ENCODE measurements at places on chromosomes 12 and 14.

DNA sequence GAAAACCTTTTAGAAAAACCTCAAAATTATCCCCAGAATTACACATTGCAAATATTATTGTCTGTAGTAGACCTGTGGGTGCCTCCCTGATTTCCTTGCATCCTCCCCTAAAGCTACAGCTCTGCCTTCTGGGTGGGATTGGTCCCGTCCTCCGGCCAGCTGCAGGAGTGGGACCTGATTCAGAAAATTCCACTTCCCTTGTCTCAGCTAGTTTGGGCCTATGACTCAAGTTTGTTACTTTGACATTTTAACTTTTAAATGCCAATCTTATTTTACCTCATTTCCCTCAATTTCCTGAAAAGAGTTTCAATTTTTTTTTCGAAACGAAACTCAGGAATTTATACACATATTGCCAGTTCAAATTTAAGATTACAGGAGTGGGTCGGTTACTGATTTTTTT, 13.2 kb upstream of the SLC41A2 start:
- no peak for DNase-seq

DNA sequence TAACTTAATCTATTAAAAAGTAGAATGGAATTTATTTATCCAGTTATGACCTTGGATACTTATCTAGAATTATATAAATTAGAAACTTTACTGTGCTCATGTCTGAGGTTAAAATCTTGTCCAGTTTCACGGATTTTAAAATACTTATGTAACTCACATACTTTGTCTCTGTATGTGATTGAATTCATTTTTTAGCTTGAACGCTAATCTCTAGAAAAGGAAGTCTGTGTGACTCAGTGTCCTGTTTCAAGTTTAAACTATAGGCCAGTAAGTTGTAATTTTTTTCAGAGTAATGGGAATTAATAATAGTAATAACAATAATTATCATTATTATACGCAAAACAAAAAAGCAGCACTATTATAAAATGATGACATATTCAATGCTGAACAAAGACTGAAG, 168.6 kb downstream of the CPNE8 start:
- no peak for DNase-seq

DNA sequence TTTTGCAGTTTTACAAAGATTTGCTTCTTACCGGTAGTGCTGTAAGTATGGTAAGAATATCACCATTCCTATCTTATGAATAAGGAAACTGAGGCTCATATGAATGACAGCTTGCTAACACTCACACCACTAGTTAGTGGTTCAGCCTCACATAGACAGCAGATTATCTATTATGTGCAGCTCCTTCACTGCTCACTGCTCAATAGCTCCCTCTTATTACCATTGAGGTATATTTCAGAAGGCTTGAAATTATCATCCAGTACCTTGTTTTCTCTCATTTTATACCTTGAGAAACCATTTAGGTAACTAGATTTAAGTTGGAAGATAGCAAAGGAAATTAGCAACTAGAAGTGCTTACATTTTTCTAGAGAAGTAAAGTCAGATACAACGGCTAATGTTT, 15.5 kb downstream of the RIC8B start:
- DNase-seq, result no peak

DNA sequence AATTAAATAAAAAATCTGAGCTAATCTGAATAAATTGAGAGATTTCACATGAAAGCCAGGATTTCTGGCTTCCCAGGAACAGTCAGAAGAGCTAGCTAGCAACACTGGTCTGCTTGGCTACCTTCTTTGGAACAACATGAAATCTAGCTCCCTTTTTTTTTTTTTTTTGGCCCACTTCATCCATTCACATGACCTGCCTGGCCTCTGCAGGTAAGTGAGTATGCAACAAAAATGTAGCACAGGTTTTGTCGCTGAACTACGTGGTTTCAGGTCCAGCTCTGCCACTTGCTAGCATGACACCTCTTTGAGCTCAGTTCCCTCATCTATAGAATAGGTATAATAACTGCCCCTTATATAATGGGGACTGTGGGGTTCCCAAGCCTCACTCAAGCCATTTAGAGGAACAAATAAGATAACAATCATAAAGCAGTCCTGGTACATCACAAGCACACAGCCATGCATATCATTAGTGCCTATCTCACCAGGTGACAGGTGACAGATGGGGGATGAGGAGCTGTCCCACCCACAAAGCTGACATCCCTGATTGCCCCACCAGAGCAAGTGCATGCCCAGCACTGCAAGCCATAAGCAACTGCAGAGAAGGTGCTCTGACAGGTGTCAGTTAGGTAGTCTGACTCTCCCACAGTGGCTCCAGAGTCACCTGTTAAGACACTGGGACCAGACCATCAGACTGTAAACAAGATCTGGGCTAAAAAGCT, 25.6 kb downstream of the PXN start:
- no peak for DNase-seq

DNA sequence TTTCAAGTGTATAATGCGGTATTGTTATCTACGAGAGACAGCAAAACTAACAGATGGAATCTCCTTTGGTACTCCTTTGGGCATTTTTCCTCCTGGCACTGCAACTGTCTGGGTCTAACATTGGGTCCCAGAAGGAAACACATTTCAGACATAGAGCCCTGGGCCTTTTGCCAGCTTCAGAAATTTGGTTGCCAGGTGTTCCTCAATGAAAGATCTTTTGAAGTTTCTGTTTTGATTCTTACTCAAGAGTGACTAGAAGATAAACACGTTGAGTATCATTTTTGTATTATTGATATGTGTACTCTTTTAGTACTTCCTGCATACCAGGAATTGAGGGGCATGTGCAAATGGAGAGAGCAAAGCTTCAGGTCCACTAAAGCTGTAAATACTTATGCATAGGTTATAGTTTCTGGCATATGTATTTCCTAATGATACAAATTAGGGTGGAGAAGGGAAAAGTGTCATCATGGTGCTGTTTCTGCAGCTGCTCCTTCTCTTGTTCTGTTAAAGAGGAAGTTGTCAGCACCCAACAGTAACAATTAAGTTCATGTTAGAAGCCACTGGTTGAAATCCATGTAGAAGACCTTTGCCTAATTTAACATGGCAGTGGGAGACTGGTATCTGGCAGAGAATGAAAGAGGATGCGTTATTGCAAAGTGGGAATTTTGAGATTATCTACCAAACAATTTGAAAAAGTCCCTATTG, 53.5 kb downstream of the SLC38A6 start:
- no peak for DNase-seq

GRCh38 chr12:93451423-93452158, 9.8 kb upstream of the UBE2N start:
- DNase-seq, result no peak

- no peak for DNase-seq
These were observed 149.9 kb downstream of the NRXN3 start for GRCh38 chr14:78319887-78320635.

DNA sequence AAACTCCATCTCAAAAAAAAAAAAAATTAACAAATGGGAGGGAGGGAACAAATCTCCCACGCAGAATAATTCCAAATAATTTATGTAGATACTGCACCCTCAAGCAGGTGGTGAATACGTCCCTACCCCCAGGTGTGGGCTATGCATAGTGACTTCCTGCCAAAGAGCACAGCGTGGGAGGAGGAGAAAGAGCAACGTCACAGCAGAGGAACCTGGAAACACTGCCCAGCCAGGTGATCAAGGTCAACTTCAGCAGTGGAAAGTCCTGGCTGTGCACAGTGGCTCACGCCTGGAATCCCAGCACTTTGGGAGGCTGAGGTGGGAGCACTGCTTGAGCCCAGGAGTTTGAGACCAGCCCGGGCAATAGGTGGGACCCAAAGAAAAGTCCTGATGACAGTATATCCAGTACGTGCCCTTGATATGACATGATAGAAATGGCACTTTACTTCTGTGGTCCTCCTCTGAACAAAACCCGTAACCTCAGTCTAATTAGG, 9.5 kb downstream of the CINP start:
- DNase-seq, result no peak

DNA sequence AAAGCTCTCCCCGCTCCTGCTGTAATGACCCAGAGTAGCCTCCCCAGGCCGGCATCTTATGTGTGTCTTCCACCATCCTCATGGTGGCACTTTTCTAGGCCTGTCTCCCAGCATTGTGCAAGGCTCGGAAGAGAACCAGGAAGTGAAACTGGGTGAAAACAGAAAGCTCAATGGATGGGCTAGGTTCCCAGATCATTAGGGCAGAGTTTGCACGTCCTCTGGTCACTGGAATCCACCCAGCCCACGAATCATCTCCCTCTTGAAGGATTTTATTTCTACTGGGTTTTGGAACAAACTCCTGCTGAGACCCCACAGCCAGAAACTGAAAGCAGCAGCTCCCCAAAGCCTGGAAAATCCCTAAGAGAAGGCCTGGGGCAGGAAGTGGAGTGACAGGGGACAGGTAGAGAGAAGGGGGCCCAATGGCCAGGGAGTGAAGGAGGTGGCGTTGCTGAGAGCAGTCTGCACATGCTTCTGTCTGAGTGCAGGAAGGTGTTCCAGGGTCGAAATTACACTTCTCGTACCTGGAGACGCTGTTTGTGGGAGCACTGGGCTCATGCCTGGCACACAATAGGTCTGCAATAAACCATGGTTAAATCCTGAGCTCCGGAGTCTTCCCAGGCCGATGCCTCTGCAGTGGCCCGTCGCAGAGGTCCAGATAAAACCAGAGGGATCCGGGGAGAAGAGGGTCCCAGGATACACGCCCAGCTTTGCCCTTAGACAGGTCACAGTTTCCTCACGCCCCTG, 15.6 kb downstream of the ACVRL1 start:
- DNase-seq, result peak; percentile 22

- peak; percentile 18 for DNase-seq
These were observed 475.6 kb downstream of the PDZRN4 start for GRCh38 chr12:41663598-41664265.

- no peak for DNase-seq
These were observed 374 bp downstream of the CYP46A1 start for GRCh38 chr14:99684410-99684934.

DNA sequence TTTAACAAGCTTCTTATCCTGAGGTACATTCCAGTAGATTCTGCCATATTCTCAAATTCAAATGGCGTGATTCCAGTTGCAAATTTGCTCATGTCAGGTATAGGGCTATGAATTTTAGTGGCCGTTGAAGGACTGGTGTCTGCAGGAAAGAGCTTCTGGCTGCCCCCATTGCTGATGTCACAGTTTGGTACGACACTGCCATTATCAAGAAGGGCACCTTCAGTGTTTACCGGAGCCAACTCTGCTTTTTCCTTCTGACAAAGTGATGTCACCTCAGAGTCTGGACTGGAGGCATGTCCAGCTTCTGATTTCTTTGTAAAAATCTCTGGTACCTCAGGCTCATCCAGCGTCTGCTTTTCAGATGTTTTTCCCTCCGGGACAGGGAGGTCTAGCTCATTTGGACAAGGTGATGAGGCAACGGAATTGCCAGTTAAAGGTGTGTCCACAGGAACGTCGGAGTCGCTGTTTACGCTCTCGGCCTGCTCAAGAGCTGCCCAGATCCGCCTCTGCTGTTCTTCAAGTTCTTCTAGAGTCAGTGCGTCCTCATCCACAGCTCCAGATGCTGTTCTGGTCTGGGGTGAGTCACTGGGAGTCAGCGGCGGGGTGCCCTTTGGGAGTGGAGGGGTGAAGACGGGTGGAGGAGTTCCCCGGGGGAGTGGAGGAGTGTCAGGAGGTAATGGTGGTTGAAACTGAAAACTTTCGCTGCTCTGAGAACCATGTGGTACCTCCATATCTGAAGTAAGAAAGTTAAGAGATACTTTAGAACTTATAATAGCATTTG, 27.0 kb downstream of the ZCCHC8 start:
- DNase-seq, result no peak

GRCh38 chr12:50111395-50111692, 692 bp upstream of the COX14 start:
- DNase-seq, result no peak

- no peak for DNase-seq
These were observed 176.8 kb downstream of the PHLDA1 start for GRCh38 chr12:75854681-75855309.

DNA sequence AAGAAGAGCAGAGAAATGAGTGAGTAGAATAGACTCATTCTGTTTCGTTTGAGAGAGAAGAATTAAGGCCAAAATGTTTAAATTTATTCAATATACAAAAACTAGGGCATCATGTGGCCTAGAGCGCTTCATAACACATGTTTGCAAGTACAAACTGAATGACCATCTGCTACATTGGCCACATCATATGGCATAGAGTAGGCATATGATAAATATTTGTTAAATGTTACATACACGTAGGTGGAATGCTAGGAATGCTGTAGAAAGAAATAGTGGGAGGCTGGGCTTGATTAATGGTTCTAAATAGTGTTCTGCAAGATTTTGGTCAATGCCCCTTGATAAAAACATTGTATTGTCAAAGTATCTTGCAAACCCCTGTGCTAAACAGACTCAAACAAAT, 10.8 kb downstream of the MGP start:
- DNase-seq, result no peak

DNA sequence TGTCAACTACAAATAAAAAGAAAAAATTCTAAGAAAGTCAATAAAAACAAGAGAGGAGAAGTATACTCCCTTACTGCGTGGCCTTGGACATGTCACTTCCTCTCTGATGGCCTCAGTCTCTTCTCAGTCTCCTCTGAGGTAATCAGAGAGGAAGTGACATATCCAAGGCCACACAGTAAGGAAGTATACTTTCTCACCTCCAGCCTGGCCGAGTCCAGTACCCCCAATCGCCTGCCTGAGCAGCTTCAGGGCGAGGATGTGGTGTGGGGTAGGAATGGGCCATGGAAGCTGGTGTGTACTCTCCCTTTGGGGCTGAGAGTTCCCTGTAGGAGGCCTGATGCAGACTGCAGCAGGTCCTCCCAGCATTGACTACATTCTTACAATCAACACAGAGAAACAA, 15.8 kb downstream of the VDR start:
- no peak for DNase-seq

GRCh38 chr14:68945585-68946488, 33.3 kb downstream of the ACTN1 start:
- DNase-seq, result no peak

DNA sequence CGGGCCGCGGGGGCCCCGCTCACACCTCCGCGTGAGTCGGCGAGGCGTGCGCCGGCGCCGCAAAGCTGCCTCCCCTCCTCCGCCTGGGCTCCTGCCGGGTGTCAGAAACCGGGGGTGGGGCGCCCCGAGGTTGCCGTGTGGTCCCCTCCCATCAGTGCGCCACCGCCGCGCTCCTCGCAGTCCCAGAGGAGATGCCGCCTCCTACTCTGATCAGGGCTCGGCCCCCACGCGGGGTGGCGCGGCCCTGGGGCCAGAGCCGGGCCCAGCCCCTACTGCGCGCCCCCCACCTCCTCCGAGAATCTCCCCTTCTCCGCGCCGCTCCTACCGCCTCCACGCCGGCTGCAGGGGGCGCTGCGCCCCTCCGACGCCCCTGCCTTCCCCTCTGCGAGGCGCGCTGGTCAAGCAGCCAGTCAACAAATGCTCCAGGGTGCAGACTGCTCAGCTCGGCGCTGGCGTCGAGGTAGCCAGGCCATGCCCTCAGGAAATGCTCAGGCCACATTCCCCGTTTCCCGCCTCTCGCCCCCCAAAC, 467 bp upstream of the JAG2 start:
- DNase-seq, result peak; percentile 67

- no peak for DNase-seq
These were observed 976 bp downstream of the THAP2 start for GRCh38 chr12:71665090-71665463.

GRCh38 chr12:3178671-3179313, 101.6 kb downstream of the TSPAN9 start:
- no peak for DNase-seq

- DNase-seq, result no peak
These were observed 65.2 kb downstream of the RFX4 start for GRCh38 chr12:106647793-106648514.

Measured in A549 (cell line).